ENCODE measurements at places on chromosomes 11 and 22. TPM values are rescaled to one million over a fixed set of nuclear protein-coding genes. Genes with fewer than 3 reads are reported as not detected.
A peak's percentile ranks its signal among the peaks of the same experiment; 100 is the strongest.

GRCh38 chr11:19966441-19966840, 193.8 kb downstream of the DBX1 start:
- DNase-seq, result no peak

DNA sequence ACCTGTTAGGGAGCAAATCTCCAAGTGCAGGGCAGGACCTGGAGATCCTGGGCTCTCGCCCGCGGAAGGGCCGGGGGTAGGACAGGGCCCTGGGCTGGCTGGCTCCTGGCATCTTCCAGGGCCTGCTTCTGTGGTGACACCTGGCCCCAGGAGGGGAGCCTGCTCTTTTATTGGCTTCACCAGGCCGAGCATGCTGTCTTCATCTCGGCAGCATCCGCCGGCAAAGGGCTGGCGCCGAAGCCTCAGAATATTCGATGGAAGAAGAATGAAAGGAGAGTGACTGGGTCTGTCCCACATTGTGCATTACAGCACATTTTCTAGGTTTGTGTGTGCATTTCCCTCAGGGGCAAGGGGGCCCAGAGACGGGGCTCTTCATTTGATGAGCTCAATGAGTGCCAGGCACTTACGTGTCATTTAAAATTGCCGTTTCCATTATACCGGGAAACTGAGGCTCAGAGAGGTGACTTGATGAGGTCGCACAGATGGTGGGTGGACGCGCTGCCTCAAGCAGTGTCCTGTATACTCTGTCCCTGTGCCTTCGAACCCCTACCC, 70.0 kb downstream of the RBX1 start:
- peak; percentile 10 for DNase-seq

Gene CLMP
- 5.7 TPM for total RNA-seq

Gene OR5P2
- not detected for total RNA-seq

GRCh38 chr11:12164061-12165014, 53.9 kb downstream of the MICAL2 start:
- no peak for DNase-seq

DNA sequence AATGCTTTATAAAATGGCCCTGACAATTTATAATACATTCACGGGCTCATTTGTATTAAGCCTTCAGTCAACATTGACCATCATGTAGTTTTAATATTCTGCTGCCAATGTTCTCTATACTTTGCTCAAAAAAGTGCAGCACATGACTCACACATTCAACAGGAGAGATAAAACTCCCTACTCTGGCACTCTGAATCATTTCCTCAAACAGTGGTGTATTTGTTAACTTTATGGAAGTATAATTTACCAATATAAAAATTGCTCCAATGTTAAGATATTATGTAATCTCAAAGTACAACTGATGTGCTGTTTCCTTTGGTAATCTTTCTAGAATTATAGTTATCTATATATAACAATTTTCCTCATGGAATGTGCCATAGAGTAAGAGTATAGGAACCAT, 39.9 kb downstream of the MAML2 start:
- no peak for DNase-seq

GRCh38 chr11:44565953-44566949, 788 bp downstream of the CD82 start:
- DNase-seq, result no peak

Gene DGCR6
- 5.2 TPM for total RNA-seq

- no peak for DNase-seq
Observed at GRCh38 chr11:87391496-87391895, 353.8 kb downstream of the TMEM135 start.

DNA sequence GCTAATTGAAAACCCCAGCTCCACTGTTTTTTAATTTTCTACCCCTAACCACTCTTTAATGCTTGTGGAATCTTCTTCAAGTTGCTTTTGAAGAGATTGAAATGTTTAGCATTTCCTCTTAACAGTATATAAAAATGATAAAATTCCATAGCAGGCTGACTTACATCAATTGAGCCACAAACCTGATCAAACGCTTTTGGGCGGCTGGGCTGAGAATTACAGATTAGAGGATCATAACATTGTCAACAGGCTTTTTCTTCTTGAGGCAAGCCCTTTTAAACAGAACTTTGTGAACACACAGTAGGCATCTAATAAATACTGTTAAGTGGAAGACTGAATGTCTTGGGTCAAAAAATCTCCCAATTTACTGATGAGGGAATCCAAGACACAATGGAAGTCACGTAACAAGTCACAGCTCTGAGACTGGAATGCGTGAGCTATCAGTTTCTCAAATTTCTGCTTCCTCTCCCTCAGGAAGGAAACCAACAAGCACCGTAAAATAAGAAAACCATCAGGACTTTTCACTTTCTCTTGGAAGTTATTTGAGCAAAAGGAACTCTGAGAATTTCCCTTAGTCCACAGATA, 50.0 kb upstream of the CCDC89 start:
- DNase-seq, result peak; percentile 17

Gene PRDM11
- 1.8 TPM for total RNA-seq

DNA sequence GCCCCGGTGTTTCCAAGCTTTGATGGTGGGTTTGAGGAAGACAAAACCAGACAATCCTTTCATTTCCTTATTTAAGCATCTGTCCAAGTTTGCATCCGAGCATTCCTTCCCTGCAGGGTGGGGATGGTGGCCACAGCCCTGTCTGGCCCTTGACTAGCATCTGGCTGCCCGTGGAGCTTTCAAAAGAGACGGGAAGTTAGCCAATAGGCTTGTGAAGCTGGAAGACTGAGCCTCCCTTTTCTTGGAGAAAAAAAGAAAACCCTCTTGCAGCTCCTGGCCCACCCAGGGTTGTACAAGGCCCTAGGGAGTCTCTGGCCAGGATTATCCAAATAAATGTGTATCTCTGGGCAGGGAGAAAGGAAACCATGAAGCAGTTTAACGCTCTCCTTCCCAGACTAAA, 60.6 kb downstream of the MICAL2 start:
- DNase-seq, result no peak

DNA sequence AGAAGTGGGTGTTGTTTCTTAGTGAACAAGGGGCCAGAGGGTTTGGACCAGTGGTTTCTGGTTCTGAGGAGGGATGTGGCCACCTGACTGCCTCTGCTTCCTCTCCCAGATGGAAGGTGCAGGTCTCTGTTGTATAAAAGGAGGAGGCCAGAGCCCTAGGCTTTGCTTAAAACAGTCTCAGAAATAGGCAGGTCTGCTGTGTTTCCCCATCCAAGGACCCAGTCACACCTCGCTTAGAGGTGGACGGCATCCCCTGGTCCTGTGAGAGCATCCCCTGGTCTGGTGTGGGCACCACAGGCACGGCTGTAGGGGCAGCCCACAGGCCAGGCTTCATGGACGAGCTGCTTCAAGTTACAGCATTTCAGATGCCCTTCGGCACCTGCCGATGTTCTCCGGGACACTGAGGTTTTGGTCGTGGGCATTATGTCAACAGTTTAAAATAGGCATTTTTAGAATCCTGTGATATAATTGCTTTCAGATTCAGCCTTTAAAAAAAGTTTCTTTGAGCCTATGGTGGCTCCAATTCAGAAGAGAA, 45.7 kb upstream of the SHANK2 start:
- DNase-seq, result no peak

DNA sequence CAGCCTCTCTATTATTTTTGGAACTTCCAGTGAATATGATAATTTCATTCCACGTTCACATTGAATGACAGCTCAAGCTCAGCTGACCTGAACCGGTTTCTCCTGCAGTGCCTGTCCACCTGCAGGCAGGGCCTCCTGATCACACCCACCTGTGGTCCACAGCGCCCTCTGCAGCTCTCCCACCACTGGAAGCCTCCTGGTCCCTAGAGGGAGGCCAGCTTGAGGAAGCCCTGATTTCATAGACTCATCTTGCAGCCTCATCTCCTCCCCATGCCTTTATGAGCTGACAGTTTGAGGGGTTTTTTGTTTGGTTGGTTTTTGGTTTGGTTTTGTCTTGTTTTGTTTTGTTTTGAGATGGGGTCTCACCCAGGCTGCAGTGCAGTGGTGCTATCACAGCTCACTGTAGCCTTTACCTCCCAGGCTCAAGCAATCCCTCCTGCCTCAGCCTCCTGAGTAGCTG, 29.9 kb upstream of the MALAT1 start:
- DNase-seq, result peak; percentile 78

DNA sequence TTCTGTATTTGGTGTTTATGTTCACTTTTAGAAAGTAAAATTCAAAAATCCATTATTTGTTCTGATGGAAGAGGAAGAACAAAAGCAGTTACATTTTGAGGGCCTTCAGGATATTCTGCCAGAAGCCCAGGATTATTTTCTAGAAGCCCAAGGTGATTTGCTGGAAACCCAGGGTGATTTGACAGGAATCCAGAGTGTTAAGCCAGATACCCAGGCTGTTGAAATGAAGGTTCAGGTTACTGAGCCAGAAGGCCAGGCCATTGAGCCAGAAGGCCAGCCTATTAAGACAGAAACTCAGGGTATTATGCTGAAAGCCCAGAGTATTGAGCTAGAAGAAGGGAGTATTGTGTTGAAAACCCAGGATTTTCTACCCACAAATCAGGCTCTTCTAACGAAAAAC, 33.1 kb downstream of the CCDC15 start:
- DNase-seq, result peak; percentile 9

Gene PATE4
- total RNA-seq, result not detected

DNA sequence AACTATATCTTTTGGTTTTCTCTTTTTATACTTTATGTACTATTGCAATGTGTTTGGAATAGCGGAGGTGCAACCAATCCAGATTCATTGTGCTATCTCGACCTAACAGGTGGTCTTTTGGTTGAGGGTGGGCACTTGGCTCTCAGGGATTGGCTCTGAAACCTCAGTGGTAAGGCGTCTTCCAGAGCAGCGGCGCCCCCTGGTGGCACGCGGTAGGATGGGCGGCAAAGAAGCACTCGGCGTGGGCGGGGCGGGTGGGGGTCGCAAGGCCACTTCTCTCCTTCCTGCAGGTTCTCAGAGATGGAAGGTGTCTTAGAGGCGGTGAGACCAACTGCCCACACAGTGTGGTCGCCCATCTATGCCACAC, 19.2 kb upstream of the PLET1 start:
- peak; percentile 83 for DNase-seq

Gene CHST1
- total RNA-seq, result not detected

DNA sequence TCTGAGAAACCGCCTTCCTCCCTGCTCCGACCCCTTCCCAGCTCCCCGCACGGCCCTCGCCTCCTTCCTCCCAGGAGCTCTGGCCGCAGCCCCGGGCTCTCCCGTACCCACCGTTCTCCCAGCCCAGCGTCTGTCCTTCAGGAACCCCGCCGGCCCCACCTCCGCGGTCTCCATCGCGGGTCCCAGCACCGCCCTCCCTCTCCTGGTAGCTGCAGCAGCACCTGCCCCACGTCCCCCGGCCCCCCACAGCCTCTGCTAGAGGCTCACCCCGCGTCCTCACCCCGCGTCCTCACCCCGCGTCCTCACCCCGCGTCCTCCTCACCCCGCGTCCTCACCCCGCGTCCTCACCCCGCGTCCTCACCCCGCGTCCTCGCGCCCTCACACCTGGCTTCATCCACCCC, 85.9 kb downstream of the WNT7B start:
- DNase-seq, result no peak

DNA sequence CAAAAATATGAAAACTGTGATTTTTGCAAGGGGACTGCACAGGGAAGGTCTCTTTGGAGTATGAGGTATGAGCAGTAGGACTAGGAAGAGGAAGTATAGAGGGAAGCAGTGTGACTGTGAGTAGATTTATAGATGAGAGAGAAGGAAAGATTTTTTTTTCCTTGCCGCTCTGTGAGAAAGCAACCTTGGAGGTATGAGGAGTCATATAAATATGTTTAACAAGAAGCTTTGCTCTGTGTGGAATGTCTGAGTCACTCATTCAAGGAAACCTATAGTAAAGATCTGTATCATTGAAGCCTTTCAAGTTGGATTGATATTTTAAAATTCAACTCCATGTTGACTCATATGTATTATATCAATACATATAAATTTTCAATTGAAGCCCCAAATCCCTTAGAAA, 26.2 kb downstream of the DNHD1 start:
- no peak for DNase-seq

GRCh38 chr11:72577271-72577721, 96.9 kb downstream of the PDE2A start:
- no peak for DNase-seq

Gene C11orf42
- total RNA-seq, result not detected

DNA sequence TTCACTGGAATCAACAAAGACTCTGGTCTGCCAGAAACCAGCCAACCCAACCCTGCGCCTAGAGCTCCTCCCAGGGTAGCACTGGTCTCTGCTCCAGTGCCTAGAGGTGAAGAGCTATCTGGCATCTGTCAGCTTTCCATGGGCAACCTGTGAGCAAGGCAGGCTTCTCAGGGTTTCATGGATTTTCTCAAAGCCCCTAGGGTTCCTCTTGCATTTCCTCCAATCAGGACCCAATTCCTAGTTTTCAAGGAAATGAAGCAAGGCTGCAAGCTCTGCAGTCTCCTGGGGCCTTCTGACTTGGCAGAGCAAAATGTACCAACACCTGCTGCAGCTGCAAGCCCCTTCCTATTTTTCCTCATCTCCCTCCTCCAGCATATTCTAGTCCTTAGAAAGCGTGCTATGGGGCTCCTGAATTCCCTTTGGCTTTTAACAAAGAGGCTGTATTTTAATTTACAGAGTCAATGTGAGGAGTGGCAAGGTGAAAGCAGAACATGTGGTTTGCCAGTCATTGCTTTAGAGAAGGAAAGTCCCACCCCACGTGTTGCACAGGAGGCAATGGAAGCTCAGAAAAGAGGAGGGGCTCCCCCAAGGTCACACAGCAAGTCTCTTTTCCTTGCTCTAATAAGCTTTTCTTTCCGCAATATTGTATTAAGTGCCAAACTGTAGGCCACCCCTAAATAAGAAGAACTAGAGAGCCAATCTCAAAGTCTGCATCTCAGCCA, 33.0 kb upstream of the RIC3 start:
- no peak for DNase-seq

Gene FOSL1
- not detected for total RNA-seq

- DNase-seq, result no peak
Observed at GRCh38 chr11:126604461-126604860, 249.0 kb downstream of the ST3GAL4 start.

Gene LRRC74B
- total RNA-seq, result not detected

DNA sequence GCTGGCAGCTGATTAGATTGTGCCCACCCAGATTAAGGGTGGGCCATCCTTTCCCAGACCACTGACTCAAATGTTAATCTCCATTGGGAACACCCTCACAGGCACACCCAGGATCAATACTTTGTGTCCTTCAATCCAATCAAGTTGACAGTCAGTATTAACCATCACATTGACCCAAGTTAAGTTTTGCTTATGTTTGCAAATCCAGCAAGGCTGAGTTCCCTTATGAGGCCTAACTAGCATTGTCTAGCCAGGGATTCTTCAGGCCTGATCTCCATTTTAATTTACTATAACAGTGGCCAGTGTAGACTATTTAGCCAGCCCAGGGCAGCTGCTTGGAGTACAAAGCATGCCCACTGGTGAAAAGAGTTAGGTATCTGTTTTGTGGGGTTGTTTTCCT, 2.3 kb upstream of the KCTD14 start:
- DNase-seq, result no peak

Gene MPEG1
- total RNA-seq, result not detected

Gene ANGPTL5
- total RNA-seq, result not detected

- no peak for DNase-seq
Observed at GRCh38 chr22:33477120-33478111, 419.2 kb upstream of the SYN3 start.

Gene C11orf52
- not detected for total RNA-seq

Gene TBC1D22A
- 10.6 TPM for total RNA-seq

GRCh38 chr11:121082670-121083069, 18.4 kb upstream of the TECTA start:
- peak; percentile 73 for DNase-seq

Gene MS4A6E
- total RNA-seq, result not detected

- DNase-seq, result no peak
Observed at GRCh38 chr22:20503816-20504215, 3.6 kb upstream of the MED15 start.
